ENCODE measurements at places on chromosomes 3 and 15.
A peak's percentile ranks its signal among the peaks of the same experiment; 100 is the strongest.

GRCh38 chr3:194381460-194381875 is 11.9 kb upstream of the LRRC15 start:
- no peak for DNase-seq

DNA sequence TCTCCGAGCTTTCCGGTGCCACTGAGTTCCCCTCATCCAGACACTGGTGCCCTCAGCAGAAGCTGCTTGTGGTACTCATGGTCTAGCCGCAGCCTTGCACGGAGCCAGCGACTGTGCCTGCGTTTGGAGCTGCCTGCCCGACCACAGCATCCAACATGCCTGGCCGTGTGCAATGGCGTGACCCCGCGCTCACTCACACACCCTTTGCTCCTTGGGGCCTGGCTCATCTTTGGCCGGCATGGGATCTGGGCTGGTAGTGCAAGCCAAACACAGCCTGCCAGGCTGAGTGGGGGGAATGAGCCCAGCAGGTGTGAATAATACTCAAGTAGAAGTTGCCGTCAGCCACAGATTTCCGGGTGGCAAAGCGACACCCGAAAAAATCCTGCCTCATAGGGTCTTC is 1178.7 kb upstream of the GBE1 start:
- no peak for DNase-seq

DNA sequence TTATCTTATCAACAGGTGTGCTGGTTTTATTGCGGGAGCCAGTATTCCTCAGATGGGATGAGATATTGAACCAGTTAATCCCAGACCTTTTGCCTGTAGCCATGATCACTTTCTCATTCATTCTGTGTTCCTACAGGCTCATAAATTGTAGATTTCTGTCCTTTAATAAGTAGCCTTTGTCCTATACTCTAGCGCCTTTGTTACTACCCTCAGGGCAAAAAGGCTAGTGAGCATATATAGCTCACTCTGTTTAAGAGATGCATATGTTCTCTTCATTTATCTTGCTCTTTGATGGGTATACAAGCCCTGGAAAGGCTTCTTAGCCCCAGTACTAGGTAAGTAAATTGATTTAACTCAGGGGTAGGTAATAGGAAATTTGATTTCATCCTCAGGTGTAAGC is 95.1 kb downstream of the OXSM start:
- no peak for DNase-seq

GRCh38 chr15:41494922-41495735 is 1.5 kb downstream of the ITPKA start:
- DNase-seq, result no peak

- no peak for DNase-seq
Observed at GRCh38 chr15:99842071-99842470, 108.8 kb upstream of the LYSMD4 start.

GRCh38 chr15:45827766-45828165 is 192.9 kb downstream of the SQOR start:
- no peak for DNase-seq

DNA sequence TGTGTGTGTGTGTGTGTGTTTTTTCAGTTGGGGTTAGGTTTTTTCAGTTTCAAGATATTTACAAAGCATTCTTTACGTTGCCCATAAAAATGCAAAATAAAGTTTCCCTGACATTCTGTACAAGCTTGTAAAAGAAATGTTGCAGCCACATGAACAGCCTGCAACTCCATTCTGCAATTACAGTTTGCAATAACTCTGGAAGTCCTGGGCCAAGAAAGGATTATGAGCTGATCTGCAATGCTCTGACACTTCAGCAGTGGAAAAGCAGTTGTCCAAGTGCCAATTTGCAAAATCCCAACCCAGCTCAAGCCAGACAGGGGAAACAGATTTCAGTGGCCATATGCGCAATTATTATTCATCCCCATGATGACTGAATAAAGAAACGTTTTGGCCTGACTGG is 322.1 kb downstream of the MEX3B start:
- DNase-seq, result no peak

- no peak for DNase-seq
Observed at GRCh38 chr15:35986191-35986721, 440.3 kb upstream of the DPH6 start.

DNA sequence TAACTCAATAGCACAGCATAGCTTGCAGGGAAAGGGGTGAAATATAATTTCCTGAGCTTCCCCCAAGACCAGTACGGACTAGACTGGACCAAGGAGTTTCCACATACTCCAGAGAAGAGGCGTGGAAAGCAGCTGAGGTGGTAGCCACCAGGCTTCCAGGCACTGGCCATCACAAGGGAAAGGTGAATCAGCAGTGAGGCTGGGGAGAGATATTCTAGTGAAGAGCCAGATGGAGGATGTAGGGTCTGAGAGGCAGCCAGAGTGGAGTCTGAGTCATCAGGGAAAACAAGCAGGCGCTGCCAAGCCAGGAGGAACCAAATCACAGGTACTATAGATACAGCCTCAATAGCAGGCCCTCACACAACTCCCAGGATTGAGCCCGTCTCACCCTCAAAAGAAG is 9.6 kb upstream of the RASA2 start:
- DNase-seq, result no peak

GRCh38 chr15:32967521-32967920 is 227.0 kb downstream of the FMN1 start:
- no peak for DNase-seq

GRCh38 chr15:68241088-68241935 is 11.8 kb upstream of the CLN6 start:
- no peak for DNase-seq

- DNase-seq, result no peak
Observed at GRCh38 chr15:61724251-61724939, 335.9 kb downstream of the VPS13C start.

DNA sequence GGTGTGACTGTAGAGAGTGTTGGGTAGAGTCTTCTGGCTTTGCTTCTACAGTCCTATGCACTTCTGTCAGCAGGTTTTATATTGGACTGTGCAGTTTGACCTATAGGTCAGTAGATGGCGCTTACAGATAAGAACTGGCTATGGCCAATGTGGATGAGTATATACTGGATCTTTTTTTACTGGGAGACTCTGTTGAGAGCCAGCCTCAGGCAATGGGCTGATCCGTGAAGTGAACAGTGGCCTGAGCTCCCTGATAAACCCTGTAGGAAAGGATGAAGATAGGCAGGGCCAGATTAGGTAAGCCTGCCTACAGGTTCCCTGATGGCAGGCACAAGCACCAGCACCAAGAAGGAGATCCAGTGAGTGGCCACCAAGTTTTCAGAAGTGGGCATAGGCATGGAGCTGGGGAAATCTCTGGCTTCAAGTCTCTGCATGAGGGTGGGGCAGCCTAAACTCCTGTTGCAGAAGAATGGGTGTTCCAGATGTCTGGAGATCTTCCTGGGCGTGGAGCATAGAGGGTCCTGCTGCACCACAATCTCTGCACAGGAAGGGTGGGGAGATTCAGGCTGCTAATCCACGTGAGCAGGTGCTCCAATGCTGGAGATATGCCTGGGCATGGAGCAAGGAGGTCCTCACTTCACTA is 326.0 kb upstream of the SGO1 start:
- DNase-seq, result peak; percentile 10

- DNase-seq, result no peak
Observed at GRCh38 chr15:99016680-99017321, 9.2 kb upstream of the PGPEP1L start.

DNA sequence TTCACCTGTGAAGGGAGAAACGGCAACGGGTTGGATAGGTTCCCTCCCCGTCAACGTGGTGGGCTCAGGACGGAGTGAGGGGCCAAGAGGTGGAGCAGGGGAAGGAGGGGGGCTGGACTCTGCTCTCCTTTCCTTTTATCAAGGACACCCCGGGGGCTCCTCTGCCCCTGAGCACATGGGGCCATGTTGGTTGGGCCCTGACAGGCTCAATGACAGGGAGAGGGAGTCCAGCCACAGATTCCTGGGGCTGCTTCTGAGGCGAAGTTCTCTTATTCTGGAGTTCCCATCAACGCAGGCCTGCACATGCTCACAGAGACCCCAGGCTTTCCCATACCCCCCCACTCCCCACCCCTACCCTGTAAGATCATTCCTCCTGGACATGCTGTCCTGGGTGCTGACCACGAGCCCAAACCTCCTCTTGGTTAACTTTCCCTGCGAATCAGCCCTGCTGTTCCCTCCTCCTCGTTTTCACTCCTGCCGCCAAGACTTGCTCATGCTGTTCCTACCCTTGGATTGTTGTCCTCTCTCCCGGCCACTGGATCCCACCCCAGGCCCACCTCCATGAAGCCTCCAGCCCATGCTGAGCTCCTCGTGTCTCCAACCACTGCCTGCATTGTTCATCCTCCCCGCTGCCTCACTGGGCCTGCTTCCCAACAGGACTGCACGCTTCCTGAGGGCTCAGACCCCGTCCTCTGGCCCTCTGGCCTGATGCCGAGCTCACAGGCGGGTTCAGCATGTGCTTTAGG is 61.2 kb downstream of the SENP2 start:
- no peak for DNase-seq

DNA sequence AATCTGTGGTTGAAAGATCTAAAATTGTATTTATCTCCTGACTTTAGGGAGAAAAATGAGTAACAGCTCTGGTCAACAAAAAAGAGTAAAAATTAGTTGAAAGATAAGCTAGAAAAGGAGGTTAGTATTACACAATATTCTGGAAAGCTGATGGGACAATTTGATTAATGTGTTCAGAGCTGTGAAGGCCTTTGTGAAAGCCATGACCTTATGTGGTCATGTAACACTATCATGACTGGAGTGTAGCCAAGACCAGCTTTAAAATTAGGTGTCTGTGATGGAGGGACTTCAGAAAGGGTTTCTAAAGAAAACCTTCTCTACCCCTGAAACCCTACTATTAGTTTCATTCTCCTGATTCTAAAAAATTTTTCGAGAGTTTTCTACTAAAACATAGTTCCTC is 127.2 kb downstream of the NFKBIZ start:
- DNase-seq, result no peak

DNA sequence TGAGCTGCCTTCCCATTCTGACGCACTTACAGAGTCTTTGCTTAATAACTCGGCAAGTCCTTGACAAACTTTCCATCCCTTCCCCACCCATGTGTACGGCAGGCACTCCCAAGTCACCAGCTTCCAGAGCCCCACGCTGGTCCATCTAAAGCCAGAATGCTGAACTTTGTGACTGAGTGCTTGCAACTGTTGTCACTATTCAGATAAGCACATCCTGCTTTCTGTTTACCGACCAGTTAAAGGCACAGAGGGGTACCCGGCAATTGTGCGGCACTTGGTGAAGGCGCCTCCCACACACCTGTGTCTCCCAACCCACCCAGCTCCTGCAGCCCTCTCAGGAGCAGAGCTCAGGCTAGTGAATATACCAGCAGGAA is 430.6 kb downstream of the FOXP1 start:
- DNase-seq, result no peak

DNA sequence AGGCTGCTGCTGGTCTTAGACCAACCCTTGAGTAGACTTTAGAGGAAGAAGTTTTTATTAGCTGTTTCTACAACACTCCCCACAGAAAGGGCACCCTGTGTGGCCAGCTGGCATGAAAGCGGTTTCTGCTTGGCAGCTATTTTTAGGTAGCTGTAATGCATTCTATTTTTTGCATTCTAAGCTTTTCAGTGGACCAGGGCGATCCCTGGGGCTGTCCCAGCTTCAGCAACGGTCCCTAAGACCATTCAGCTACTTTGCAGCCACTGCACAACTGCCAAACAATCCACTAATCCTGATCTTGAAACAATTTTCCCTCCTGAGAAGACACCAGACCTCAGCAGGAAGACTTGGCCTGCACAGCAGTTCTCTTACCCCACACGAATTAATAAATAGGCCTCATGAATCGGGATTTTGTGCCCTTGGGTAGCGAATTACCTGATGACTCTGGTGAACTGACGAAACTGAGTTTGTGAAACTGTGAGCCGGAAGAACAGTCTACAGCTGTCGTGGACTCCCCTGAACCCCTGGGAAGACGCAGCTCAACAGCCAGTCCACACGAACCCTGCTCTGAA is 14.6 kb upstream of the TFRC start:
- no peak for DNase-seq

DNA sequence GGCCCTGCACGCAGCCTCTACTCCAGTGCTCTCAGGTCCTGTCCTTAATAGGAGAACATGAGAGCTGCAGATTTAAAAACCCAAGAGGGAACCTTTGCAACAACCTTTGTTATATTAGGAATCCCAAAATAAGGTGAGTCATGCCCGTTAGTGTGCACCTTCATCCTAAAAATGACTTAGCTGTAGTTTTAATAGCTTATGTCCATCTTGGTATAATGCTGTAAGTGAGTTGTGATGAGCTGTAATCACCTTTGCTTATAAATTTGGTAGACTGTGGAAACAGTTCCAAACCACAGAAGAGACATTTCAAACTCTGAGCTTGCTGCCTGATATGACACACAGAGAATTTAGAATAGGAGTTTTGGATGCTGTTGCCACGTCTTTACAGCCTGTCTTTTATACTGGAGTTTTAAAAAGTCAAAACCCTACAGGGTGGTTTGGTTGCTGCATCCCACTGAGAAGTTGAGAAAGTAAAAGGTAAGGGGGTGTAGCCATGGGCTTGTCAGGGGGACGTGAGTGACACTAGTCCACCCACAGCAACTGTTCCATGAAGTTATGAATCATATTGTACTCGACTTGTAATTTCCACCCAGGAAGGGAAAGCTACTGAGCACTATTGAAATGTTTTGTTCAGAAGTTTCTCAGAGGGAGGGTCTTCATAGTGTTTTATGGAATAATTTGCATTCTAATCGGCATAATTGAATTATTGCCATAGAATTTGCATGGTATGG is 27.4 kb upstream of the CD47 start:
- DNase-seq, result no peak
